ENCODE measurements at places on chromosomes 1 and 21.
A peak's percentile ranks its signal among the peaks of the same experiment; 100 is the strongest.

GRCh38 chr1:10665226-10665625 lies 131.2 kb downstream of the CASZ1 start:
- no peak for ATAC-seq

DNA sequence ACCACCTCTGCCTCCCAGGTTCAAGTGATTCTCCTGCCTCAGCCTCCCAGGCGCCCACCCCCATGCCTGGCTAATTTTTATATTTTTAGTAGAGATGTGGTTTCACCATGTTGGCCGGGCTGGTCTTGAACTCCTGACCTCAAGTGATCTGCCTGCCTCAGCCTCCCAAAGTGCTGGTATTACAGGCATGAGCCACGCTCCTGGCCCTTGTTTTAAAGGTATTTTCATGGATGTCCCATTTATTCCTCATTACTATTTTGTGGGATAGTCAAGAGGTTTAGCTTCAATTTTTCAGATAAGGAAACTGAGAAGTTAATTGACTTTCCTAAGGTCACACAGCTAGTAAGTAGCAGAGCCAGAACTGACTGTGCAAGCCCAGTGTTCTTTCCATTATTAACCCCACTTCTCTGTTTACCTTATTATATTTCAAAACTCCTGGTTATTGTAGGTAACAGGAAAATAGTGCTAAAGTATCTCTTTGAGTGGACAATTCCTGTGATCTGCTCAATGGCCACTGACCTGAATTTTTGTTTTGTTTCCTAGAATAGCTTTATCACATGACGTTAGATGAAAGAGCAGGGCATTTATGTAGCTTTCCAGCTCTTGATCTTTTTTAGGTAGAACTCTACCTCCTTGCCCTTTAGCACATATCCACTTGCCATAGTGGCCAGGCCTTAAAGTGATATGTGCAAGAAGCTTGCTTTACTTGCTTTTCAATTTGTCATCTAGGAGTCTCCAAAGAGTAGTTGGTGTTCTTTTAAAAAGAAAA lies 13.6 kb downstream of the ZYG11B start:
- no peak for ATAC-seq

DNA sequence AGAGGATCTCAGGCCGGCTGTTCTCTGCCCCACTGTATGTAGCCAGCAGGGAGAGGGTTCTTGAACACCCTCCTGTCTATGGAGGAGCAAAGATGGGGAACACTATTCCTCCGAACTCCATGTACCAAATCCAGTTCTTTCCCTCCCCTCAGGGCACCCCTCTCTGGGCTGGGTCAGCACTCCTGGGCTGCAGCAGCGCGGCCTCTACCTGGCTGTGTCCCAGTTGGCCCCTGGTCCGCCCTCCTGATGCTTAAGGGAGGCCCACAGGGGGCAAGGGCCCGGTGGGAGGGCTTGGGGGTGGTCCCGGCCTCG lies 471 bp upstream of the ADPRS start:
- no peak for ATAC-seq

DNA sequence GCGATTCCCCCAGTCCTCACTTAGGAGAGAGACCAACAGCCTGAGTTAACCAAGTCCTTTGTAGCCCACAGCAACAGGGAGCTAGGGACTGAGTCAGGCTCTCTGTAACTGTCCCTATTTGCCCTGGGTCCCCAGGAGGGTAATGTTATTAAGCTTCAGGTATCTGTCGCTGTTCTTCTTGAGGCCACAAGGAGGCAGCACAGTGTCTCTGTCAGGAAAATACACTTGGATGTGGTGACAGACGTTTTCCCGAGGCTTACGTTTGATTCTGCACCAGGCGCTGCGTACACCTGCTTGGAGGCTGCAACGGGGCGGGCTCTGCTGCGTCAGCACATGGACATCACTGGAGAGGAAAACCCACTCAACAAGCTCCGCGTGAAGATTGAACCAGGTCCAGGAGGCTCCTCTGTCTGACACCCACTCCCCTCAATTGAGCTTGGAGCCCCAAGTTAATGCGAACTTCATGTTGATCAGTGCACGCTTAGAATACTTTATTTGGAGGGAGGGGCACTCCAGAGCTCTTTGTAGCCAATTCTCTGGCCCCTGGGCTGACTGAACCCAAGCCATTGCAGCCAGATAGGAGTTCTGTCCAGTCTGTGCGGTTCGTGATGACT lies 10.7 kb upstream of the ELF3 start:
- peak; percentile 37 for ATAC-seq

DNA sequence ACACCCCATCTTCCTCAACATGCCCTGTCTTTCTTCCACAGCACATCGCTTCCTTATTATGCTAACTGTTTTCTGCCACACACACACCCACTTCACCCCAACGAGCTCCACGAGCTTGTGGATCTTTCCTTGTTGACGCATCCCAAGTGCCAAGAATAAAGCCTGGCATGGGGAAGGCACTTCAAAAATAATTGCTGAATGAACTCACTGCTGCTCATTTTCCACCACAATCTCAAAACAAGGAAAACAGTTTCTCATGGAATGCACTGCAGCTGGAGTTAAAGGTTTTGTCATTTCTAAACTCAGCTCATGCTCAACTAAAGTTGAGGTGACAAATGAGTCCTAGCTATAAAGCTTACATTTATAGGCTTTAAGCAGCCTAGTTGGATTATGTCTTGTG lies 86.0 kb downstream of the TIAM1 start:
- ATAC-seq, result no peak

DNA sequence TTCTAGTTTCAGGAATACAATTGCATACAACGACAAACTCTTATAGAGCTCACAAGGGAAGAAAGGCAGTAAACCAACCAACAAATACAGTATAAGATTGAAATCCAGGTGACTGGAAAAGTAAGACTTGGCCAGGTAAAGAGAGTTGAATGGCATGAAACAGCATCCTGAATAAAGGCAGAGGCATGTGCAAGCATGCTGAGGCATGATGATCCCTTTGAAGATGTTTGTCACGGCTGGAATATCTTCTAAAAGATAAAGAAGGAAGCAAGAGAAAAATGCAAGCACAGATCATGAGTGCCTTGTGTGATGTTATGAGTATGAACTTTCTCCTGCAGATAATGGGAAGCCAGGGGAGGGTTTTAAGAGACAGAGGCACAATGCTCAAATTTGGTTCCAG lies 83.3 kb upstream of the SPATA6 start:
- no peak for ATAC-seq

GRCh38 chr1:24558902-24559791 lies 3.3 kb downstream of the NCMAP start:
- ATAC-seq, result peak; percentile 89

GRCh38 chr1:28775121-28775942 lies 36.6 kb upstream of the OPRD1 start:
- peak; percentile 42 for ATAC-seq

DNA sequence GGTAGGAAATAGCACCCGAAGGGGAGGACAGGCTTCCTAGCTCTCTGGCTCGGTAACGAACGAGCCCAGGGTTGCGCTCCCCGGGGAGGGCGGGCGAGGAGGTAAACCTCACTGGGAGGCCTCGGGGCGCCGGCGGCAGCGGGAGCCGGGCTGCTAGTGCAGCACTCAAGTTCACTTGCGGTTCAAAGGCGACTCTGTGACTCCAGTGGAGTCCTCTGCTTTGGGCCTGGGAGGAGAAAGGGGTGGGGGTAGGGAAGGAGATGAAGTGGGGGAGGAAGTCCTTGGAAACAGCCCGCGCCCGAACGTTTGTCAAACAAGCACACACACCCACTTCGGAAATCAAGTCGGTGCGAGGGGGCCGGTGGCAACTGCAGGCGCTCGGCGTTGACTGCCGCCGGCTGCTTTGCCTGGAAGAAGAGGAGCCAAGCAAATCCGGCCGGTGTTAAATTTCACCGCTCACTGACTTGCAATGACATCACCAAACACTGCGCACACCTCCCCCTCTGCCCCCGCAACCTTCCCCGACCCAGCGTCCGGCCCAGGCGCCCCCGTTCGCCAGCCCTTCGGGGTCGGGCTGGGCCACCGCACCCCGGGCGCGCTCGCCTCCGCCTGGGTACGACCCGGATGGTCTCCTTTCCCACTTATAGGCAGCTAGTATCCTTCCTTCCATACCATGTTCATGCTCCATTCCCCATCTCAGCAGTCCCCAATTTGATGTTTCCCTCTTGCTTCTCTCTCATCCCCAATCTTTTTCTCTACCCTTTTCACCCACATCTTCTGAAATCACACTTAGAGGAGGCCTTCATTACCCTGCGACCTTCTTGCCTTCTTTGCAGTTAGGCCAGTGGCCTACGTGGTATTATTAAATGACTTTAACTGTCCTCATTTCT lies at the start of gene COL24A1:
TSS of gene COL24A1 (minus strand) at position 207 of the 890 bp plus-strand sequence. CDS start 376 bp downstream, outside the sequence.
- peak; percentile 84 for ATAC-seq

GRCh38 chr21:35142036-35142815 lies 93.1 kb upstream of the RUNX1 start:
- ATAC-seq, result no peak

- ATAC-seq, result peak; percentile 69
Measured at GRCh38 chr1:36285443-36286101, 20.6 kb upstream of the SH3D21 start.

DNA sequence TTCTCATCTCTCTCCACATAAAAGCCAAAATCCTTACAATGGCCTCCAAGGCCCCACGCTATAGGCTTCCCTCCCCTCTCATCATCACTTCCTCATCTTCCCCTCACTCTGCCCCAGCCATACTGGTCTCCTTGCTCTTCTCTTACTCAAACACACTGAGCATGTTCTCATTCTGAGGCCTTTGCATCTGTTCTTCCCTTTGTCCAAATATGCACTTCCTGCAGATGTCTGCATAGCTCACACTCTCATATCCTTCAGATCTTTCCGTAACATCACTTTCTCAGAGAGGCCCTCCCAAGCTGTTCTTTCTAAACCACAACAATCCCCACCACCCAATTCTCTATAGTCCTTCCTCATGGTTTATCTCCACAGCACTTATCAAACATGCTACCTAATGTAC lies 284.1 kb downstream of the HHIPL2 start:
- no peak for ATAC-seq

- no peak for ATAC-seq
Measured at GRCh38 chr1:70224954-70225353, 3.8 kb downstream of the SRSF11 start.

DNA sequence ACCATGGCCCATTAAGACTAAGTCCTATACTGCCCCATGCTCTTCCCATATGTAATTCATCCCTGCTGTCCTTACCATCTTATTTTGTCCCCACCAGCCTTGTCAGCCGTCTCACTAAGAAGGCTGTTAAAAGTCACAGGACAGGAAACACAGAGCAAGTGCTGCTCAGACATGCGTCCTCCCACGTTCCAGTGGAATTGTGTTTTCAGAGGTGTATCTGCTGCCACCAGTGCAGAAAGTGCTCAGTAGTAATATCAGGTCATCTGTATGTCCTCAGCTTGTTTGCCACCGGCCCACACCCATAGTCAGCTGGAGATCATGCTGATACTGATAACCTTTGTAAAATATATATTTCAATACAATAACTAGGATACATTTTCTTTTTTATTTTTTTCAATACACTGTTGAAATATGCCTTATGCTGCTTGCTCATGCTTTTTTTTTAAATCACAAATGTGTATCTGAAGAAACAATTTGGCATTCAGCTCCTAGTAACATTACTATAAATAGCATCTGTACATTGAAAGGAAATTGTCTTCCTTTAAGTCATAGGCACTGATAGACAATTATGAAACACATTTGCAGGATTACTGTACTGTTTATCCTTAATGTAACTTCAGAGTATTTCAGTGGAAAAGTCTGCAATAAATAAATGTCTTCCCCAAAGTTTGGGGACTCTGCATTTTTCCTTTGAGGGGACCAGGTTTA lies 156.9 kb downstream of the EDEM3 start:
- peak; percentile 50 for ATAC-seq

- peak; percentile 62 for ATAC-seq
Measured at GRCh38 chr1:62175568-62176179, 19.0 kb upstream of the L1TD1 start.

DNA sequence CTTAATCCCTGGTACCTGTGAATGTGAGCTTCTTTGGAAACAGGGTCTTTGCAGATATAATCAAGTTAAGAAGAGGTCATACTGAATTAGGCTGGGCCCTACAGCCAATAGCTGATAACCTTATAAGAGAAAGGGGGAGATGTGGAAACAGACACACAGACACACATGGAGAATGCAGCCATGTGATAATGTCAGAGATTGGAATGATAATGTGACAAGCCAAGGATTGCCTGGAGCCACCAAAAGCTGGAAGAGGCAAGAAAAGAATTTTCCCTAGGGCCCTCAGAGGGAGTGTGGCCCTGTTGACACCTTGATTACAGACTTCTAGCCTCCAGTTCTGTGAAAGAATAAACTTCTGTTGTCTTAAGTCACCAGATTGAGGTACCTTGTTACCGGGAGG lies 114.5 kb upstream of the SOD1 start:
- ATAC-seq, result no peak

DNA sequence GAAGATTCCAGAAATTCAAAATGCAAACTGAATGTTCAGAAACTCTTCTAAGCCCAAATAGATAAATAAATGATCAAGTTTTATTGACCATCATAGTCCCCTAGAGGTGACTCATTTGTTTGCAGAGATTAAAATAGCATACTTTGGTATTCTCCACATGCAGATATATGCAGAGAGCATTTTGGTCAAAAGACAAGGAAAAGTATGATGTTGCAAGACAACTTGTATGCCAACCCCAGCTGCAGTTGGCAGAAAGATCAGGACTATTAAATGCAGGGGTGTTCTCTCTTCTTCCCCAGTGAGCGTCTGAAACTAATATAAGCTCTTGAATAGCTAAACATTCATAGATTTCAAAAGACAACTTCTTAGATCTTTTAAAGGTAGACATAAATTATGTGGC lies 404.9 kb downstream of the LTN1 start:
- peak; percentile 91 for ATAC-seq

DNA sequence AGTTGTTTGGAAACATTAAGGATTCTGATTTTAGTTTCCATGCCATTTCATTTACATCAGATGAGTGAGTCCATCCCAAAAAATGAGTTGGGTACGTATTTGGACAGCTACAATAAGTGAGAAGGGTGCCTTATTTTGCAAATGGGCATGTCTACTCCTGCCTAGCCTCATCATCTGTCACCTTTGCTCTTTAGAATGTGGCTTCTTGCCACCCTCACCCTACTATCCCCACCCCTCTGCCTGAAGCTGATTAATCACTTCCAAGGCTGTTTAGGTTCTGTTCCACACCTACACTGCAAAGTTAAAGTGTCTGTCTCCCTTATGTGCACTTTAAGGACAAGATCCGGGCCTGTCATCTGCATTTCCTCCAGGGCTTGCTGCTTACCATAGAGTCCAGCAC lies 61.2 kb downstream of the ST6GALNAC5 start:
- ATAC-seq, result no peak

Data from motor neuron (in vitro differentiated cells).